GM12878 (cell line): ENCODE measurements at places on chromosomes 4 and X.

DNA sequence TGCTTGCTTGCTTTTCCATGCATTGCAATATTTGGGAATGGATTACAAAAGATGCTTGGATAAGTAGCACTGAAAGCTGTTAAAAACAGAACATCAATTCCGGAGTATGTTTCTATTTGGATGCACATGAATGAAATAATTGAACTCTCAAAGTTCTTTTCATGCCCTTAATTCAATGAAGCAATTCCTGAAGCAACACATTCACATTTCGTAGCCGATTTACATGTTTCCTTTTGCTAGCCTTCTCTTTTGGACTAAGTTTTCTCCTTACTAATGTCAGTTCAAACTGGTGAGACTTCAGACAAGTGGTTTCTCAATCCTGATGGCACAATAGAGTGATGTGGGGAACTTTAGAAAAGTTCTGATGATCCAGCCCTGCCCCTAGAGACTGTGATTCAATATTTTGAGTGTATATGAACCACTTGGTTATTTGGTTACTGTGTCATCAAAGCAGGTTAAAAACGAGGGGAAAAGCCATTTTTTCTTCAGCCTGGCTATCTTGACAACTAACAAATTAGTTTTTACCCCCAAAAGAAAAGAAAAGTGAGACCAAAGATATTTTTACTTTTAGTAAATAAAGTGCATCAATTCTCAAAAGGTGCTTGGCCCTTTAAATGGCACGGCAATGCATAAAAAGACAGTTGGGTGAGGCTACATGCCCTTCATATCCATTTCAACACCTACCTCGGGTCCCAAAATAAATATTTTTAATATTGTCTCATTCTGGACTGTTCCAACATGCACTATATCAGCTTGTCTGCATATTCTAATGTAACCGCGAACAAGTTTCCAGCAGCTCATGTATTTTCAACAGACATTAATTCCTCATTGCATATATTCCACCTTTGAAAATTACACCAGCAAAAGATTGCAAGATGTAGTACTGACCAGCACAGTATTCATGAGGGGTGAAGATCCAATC is 90.1 kb upstream of the RPL34 start:
- DNase-seq, result no peak

- DNase-seq, result no peak
Measured at GRCh38 chrX:12327836-12328235, 189.6 kb downstream of the FRMPD4 start.

- DNase-seq, result no peak
Measured at GRCh38 chrX:109635146-109635545, 10.2 kb upstream of the KCNE5 start.

DNA sequence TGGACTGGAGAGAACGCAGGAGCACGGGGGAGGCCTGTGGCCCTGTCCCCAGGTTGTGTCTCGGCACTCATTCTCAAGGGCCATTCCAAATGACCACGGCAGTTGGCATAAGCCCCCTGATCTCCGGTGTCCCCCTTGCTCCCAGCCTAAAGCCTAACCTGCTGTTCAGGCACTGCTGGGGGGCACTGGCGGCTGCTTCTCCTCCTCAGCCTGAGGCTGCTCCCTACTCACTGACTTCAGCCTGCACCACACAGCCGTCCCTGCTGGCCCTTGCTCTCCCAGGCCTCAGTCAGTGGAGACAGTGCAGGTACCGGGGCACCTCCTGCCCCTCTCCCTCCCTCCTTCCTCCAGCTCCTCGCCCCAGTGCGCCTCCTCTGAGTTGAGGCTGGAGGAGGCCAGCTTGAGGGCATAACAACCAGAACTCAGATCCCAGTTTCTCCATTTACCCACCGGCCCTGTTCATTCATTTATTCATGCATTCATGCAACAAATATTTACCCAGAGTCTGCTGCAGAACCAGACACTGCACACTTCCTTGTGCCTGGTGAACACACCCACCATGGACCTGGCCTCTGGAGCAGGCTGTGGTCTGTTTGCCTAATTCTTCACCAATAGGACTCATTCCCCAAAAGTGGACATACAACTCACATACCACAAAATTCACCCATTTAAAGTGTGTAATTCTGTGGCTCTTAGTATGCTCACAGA is 65.0 kb downstream of the CPZ start:
- DNase-seq, result no peak

GRCh38 chr4:134700251-134700650 is 498.7 kb upstream of the PABPC4L start:
- no peak for DNase-seq

DNA sequence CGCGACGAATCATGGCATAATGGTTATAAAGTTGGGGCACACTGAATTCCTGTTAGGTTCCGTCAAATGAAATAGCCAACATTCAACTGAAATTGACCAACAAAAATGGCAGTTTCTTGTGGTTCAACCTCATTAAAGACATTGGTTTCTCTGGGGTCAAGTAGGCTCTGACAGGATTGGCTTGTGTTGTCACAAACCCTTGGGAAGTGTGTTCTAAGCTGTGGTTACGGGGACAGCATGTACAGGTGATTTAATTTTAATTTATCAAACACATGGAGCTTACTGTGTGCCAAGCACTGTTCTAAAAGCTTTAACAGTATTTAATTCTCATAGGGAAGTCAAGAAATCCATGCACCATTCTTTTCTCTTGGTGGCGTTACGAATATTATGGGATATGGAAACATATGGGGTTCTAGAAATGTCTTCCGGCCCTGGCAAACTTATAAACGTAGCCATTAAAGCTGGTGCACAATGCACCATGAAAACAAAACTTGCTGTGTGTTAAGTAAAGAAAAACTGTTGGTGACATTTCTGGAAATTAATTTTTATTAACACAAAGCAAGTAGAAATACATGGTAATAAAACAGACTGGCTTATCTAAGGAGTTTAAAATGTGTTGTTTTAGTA is 891 bp downstream of the XK start:
- no peak for DNase-seq

GRCh38 chrX:78796916-78797315 is 49.4 kb downstream of the LPAR4 start:
- DNase-seq, result no peak

DNA sequence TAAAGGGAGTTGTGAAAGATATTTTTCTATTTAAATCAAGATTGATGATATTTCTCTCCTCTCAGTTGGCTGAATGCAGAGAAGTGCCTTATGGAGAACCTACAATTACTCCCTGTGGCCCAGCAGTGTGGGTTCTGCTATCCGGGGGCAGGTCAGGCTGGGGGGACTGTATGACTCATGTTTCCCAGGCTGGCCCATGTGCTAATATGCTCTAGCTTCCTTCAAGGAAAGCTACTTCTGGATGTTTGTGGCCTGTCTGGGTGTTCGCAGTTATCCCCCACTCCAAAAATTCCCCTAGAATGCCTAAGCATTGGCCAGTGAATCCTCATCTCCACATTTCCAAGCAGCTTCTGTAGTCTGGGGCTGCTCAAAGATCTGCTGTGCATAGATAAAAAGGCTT is 58.9 kb upstream of the SPP1 start:
- DNase-seq, result no peak

DNA sequence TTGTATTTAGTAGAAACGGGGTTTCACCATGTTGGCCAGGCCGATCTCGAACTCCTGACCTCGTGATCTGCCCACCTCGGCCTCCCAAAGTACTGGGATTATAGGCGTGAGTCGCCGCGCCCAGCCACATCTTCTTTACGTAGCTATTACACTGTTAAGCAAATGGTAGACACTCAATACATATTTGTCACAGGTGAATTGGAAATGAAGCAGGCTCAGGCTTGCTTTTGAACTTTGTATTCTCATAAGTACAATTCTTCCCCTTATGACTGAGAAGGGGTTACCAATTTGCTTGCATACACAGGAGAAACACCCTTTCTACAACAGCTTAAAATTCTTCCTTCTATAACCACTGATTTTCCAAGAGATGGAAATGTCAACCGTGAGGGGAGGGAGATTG is 787 bp upstream of the SRPX2 start:
- DNase-seq, result no peak

GRCh38 chr4:147747787-147748454 is 16.0 kb downstream of the ARHGAP10 start:
- no peak for DNase-seq

- DNase-seq, result no peak
Measured at GRCh38 chr4:159542296-159542695, 439.4 kb downstream of the RAPGEF2 start.

DNA sequence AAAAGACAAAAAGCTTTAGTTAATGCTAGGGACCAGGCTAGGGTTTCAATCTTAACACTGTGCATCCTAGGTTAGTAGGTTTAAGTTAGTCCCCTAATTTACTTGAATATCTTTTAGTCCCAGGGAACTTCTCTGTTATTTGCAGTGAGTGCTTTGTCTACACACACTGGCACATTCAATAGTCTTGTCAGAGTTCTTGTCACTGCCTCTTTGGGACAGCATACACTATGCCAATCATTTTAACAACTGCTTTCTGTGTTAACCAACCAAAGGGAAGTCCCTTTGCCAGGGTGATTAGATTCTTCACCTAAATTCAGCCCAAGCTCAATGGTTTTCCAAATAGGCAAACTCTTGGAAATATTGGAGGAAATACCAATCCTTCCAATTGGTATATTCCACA is 221.8 kb upstream of the IGFBP7 start:
- no peak for DNase-seq

GRCh38 chr4:80471756-80472155 is 136.2 kb downstream of the CFAP299 start:
- DNase-seq, result no peak

GRCh38 chrX:38220024-38220414 is 652 bp downstream of the SRPX start:
- no peak for DNase-seq

DNA sequence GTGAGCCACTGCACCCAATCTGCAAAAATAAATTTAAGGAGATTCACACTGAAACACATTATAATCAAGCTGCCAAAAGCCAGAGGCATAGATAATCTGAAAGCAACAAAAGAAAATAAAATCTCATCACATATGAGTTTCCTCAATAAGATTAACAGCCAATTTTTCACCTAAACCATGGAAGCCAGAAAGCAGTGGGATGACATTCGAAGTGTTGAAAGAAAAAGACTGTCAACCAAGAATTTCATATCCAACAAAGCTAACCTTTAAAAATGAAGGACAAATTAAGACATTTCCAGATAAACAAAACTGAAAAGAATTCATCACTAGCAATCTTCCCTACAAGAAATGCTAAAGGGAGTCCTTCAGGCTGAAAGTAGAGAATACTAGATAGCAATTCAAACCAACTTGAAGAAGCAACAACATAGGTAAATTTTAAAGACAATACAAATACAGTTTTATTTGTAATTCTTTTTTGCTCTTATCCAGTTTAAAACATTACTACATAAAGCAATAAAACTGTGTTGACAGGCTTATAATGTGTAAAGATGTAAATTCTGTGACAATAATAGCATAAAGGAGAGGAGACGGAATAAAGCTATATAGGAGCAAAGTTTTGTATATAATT is 23.1 kb upstream of the KLHL8 start:
- DNase-seq, result no peak

DNA sequence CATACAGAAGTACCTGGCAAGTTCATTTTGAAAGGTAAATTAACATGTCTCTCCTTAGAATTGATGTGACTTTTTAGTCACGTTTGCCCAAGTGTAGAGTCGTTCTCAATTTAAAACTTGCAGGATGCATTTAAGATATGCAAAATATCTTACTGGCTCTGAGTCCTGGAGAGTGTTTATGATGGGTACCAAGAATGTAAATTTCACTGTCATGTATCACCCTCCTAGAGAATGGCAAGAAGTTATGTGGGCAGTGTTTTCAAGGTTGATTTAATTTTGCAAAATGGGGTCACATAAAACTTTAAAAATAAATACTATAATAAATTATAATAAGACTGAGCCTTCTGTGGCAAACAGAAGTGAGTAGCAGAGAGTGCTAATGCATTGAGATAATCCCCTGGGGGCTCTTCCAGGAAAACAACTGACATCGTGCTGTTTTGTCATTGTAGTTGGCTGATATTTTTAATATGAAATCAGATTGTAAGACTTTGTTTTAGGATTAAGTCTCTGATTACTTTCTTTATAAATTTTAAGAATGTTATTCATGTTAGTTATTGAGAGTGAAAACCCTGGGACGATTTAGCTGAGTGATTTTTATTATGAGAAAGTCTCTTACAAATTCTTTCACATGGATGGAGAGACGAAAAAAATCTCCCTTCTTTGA is 103.0 kb downstream of the AFF1 start:
- DNase-seq, result no peak

- no peak for DNase-seq
Measured at GRCh38 chrX:110536816-110537215, 178.2 kb downstream of the RTL9 start.

GRCh38 chrX:19593690-19594089 is 78.4 kb upstream of the MAP3K15 start:
- DNase-seq, result no peak

GRCh38 chr4:12071316-12071715 is 642.6 kb upstream of the HS3ST1 start:
- DNase-seq, result no peak

DNA sequence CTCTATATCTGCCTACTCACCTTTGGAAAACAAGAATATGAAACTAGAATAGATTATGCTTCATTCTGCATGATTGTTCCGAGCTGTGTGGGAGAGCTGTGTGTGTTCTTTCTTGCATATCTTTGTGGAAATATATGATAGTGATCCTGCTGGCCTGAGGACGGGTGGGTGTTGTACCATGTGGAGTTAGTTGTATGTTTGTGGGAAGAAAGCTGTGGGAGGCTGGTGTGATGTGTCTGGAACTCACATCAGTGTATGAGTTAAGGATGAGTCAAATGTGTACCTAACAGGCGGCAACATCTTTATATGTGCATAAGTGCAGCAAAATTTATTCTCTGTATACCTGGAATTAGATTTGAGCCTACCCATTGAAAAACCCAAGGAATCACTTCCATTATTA is 208.1 kb upstream of the ADGRL3 start:
- no peak for DNase-seq
